ENCODE measurements at places on chromosomes 7 and 10. TPM values are rescaled to one million over a fixed set of nuclear protein-coding genes. Genes with fewer than 3 reads are reported as not detected.
A peak's percentile ranks its signal among the peaks of the same experiment; 100 is the strongest.

EZH2 gene
- 10.6 TPM for total RNA-seq

DNA sequence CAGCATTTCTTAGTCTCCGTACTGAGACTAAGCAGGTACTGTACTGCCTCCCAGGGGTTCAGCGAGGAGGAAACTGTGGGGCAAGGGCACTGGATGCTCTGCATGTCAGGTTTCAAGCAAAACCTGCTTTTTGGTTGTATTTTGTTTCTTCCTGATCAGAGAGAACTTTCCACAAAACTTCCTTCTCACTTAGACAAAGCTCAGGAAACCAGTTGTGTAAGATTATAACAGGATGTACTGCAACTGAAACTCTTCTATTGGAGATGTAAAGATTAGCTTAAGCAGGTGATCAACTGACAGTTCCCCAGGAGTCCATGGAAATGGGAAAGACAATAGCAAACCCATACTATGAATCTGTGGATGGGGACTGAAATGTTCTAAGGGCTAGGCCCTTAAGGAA lies 67.3 kb downstream of the PLCE1 start:
- DNase-seq = no peak

VWDE gene
- not detected for total RNA-seq

CNPY4 gene
- total RNA-seq = 40.2 TPM

DNA sequence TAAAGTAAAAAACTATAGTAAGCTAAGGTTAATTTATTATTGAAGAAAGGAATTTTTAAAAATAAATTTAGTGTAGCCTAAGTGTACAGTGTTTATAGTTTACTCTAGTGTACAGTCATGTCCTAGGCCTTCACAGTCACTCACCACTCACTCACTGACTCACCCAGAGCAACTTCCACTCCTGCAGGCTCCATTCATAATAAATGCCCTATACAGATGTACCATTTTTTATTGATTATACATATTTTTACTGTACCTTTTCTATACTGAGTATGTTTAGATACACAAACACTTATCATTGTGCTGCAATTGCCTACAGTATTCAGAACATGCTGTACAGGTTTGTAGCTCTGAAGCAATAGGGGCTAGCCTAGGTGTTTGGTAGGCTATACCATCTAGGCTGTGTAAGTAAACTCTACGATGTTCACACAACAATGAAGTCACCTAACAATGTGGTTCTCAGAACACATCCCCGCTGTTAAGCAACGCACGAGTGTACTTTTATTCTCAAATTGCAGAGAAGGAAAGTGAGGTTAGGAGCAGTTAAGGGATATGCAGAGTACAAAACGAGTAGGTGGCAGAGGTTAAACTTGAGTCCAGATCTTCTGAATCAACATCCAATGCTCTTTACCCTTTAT lies 38.9 kb upstream of the PLCE1 start:
- DNase-seq = peak; percentile 3

SEMA3E gene
- 0.43 TPM for total RNA-seq

KIN gene
- 9.5 TPM for total RNA-seq

CFAP46 gene
- under 0.01 TPM for total RNA-seq

- no peak for DNase-seq
Observed at GRCh38 chr10:130038019-130038555, 72.5 kb downstream of the C10orf143 start.

DNA sequence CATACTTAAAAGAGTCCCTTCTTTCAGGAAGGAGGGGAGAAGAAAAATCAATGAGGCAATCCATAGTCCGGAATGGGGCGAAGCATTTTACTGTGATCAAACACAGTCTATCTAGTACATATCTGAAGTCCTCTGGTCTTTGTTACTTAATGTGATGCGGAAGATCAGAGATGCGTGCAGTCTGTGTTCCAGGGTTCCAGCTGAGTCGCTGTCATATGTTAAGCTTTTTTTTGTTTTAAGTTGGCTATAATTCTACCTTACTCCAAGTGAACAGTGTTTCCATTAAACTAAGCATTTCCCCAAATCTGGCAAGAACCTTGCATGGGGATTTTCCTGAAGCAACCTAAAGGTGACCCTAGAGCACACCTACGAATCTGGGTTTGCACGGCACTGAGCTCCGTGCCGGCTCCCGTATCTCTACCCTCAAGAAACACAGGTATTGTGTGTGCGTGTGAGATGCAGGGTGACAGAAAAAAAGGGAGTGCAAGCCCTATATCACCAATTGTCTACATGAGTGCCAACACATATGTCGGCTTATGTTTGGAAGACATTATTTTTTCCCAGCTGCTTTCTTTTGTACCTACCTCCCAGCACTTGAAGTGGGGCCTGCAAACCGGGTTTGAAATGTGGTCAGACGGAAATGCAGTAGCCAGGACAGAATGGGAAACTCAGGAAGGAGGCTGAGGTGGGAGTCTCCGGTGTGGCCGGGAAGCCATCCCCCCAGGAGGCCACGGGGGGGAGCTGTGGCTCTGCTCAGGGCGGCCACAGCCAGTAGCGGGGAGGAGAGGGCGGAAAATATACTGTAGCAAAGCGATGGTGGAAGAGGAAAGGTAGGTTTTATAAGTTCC lies 435.8 kb upstream of the MGMT start:
- DNase-seq = peak; percentile 22

DNA sequence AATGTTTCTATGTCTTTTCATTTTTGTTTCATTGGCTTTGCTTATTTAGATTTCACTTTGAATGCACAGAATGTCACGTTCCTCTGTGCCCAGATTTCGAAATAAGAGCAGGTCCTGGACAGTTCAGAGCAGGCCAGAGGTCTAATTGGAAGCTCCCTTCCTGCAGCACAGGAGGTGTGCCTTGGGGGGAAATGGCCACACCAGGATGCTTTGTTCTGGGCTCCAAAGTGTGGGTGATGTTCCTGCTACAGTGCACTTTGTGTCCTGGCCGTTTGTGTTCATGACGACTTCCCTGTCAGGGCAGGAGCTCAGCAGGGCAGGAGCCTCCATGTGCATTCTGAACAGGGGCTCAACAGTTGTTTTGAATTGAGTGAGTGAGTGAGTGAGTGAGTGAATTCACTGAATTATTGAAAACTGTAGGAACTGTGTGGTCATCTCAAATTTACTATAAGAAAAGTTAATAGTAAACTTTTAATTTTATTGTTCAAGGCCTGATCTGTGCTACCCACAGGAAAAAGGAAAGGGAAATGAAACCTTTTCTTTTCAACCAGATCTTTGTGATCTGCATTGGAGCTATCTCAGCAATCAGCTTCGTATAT lies 109.5 kb upstream of the GJD4 start:
- peak; percentile 20 for DNase-seq

GRCh38 chr10:112926906-112927688 lies 22.9 kb upstream of the TCF7L2 start:
- no peak for DNase-seq

GRCh38 chr10:44995581-44995913 lies 5.2 kb upstream of the ZNF22 start:
- DNase-seq = no peak

- DNase-seq = no peak
Observed at GRCh38 chr10:14740684-14741247, 33.9 kb downstream of the FAM107B start.

DNA sequence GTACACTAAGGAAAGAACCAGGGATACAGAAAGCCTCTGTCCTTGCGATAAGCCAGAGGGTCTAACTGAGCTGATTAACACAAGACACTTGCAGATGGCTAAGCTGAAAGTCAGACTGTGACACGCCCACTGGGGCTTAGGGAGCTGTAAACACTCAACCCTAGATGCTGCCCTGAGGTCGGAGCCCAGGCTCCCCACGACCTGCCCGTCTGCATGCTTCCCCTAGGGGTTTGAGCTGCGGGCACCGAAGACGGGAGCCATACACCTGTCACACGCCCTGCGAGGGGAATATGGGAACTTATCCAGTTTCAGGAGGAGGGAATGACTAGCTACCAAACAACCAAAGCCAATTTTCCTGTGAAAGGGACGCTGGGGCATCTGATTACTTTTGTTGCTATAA lies 96.0 kb downstream of the HTR5A start:
- DNase-seq = peak; percentile 90

ARHGEF35 gene
- 0.97 TPM for total RNA-seq

SAP25 gene
- 0.32 TPM for total RNA-seq

C10orf67 gene
- total RNA-seq = under 0.01 TPM

GRCh38 chr7:115210552-115210951 lies 288.7 kb downstream of the MDFIC start:
- no peak for DNase-seq

- no peak for DNase-seq
Observed at GRCh38 chr7:155805826-155806095, 6.5 kb downstream of the SHH start.

DNA sequence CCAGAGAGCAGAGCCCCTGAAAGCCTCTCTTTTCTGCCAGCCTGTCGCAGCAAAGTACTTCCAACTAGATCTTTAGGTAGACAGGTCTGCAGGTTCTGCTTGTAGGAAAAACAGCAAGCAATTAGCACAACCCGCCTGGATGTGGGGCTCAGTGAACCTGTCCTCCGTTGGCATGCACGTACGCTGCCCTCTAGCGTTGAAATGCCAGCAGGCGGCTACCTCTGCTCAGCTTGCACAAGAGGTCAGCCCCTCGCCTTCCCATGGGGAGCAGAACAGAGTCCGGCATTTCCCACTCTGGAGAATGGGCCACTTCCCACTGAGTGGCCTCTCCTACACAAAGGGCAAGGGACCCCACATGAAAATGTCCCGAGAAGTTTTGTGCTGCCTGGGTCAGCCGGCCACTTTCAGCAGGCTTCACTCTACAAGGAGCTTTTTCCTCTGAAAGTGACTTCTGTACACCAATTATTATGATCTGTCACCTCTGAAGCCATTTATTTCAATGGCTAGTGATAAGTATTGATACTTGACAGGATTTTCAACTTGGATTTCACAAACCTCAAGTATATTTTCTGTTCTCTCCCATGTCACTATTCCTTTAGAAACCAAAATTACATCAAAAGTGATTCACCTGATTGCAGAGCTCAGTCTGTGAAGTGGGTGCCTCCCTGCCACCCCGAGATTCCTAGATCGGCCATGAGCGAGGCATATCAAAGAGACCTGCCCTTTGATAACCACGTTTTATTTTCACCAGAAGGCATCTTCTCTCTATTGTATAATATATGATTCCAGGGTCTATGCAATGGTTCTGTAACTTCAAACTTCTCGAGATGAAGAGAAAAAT lies 56.7 kb downstream of the JCAD start:
- peak; percentile 78 for DNase-seq

MOSPD3 gene
- total RNA-seq = 5.2 TPM

DNA sequence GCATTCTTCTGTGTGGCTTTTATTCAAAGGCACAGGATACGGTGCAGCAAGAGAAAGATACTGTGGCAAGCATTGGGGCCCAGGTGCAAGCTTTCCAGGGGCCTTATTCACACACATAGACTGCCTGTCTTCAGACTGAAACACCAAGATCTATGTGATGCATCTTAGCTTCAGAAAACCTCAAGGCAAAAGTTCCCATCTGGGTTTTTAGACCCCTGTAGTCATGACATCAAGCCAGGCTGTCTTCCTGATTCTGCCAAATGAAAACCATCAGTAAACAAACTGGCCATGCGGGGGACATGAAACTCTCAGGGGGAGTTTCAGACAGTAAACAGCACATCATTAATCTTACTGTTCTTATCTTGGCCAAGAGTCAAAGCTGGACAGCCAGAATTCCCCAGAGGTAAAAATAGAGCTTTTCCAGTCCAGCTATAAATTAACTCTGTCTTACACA lies 9.8 kb downstream of the AGBL3 start:
- DNase-seq = no peak

GHRHR gene
- not detected for total RNA-seq

CPA4 gene
- 90.2 TPM for total RNA-seq

DNA sequence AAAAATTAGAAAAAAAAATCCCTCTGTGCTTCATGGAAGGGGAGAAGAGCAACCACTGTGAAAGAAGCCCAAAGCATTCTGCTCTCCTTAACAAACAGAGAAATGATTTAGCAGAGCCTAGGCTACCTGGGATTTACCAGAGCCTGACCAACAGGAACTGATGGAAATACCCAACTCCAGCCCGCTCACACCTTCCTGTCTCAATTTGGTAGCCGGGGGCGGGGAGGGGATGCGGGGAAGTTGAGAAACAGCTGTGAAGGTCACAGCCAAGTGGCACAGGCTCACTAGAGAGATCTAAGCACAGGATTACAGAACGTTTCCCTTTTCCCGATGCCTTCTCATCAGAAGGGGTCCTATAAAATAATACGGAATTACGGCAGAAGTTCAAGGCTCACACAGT lies 17.6 kb downstream of the RSU1 start:
- no peak for DNase-seq

GRCh38 chr7:6576024-6576866 lies 1.0 kb upstream of the ZDHHC4 start:
- no peak for DNase-seq

DNA sequence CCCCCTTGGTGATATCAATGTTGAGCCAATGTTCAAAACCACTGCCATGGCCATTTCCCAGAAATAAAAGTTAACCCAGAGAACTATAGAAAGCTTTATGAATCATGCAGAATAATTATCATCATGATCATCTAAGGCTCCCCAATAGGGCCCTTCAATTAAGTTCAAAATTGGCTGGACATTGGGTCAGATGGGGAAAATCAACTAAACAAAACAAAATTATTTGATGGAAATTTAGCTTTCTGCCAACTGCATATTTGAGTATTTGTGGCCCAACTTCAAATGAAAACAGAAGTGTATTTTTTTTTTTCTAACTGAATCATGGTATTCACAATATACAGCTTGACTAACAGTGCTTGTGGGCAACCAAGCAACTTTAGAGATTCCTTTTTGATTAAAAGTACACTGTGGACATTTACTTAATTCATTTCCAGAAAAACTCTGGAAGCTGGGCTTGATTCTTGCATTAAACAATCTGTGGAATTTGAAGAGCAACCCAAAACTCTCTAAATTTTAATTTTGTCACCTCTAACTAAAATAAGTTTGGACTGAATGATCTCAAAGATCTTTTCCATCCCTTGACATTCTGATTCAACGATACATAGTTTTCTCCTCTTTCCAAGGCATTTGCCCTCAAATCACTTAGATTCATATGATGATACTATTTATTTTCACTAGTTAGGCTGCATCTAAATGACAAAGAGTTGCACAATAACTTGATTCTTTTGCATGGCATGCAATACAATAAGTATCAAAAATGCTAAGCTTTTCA lies 203.2 kb downstream of the AHR start:
- no peak for DNase-seq

GRCh38 chr7:69674701-69675182 lies 76.5 kb downstream of the AUTS2 start:
- DNase-seq = no peak

GRCh38 chr7:157033483-157034473 lies 23.3 kb upstream of the MNX1 start:
- DNase-seq = no peak

GRCh38 chr10:119670717-119671116 lies 19.5 kb downstream of the BAG3 start:
- no peak for DNase-seq

DNA sequence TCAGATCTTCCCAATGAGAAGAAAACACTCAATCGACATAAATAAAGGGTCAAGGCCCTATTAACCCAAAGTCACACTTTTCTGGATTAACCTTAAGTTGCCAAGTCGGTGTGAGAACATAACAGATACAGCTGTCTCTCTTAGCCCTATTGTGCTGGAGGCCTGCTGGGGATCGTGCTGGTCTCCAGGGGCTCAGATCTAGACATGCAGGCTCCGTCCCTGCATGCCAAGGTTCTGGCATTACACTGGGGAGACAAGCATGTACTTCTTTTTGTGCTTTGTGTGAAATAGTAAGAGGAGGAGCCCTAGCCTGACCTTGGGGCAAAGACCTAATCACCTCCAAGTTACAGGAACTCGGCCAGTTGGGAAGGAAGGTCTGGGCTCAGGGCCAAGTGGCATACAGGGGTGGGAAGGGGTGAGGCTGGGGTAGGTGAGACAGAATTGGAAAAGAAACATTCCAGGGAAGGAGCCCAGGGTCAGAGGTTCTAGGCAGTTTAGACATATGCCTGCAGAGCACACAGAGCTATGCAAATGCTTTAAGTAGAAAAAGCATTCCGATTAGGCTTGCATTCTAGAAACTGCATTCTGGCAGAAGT lies 216.4 kb downstream of the HECW1 start:
- no peak for DNase-seq

Measured in fibroblast of villous mesenchyme (primary cell).